ENCODE measurements at places on chromosomes 11 and 22. TPM values are rescaled to one million over a fixed set of nuclear protein-coding genes. Genes with fewer than 3 reads are reported as not detected.

DNA sequence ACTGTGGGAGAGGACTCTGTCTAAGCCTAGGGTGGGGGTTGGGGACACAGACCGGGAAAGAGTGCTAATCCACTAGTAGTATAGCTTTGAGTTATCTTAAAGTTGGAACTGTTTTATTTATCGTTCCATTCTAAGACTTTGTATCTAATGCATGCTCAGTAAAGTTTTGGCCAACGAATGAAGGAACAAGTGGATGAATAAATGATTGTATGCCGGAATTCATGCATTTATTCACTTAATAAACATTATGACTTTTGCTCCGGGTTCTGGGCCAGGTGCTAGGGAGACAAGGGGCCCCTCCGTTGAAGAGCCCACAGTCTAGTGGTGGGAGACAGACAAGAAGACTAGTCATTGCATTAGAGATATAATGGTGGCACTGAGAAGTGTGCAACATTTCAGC lies 645 bp downstream of the RNF121 start:
- no peaks in the 10 kb centered on the region for H3K36me3 ChIP-seq
- H3K27ac ChIP-seq, result peak overlapping the region; percentile 97
- peak overlapping the region; percentile 92 for H3K4me3 ChIP-seq
- H3K27me3 ChIP-seq, result no peaks in the 10 kb centered on the region

- peak; percentile 51 for DNase-seq
- no peak overlapping the region for H3K4me3 ChIP-seq
- H3K4me1 ChIP-seq, result no peaks in the 10 kb centered on the region
- peaks cover 20% of the 10 kb centered on the region for H3K27me3 ChIP-seq
Observed at GRCh38 chr11:61194169-61194671, 9.1 kb upstream of the PGA3 start.

DNA sequence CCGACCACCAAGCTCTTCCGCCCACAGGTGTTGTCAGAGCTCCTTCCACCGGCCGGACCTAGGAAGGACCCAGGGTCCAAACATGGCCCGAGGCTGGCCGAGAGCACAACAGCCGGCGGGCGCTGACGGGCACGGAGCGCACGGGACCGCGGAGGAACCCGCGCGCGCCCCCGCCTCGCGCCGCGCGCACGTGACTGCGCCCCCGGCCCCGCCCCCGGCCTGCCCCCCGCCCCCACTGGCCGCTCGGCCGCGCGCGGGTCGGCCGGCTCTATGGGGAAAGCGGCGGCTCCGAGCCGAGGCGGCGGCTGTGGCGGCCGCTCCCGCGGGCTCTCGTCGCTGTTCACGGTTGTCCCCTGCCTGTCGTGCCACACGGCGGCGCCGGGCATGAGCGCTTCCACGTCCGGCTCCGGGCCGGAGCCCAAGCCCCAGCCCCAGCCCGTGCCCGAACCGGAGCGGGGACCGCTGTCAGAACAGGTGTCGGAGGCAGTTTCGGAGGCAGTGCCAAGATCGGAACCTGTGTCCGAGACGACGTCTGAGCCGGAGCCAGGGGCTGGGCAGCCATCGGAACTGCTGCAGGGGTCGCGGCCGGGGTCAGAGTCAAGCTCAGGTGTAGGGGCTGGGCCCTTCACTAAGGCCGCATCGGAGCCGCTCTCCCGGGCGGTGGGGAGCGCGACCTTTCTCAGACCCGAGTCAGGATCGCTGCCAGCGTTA lies at the start of gene OSBP2:
Gene OSBP2, plus strand, starts transcription at position 235 of the 711 bp plus-strand sequence. Its CDS starts 36 bp downstream, at position 271.
- peak within 1 kb of the TSS; percentile 67 for H3K4me3 ChIP-seq
- H3K36me3 ChIP-seq, result no peaks in the 10 kb centered on the region
- peaks cover 13% of the 10 kb centered on the region for H3K4me1 ChIP-seq

- H3K4me1 ChIP-seq, result no peaks in the 10 kb centered on the region
- peaks cover 14% of the 10 kb centered on the region for H3K27me3 ChIP-seq
- no peak overlapping the region for H3K4me3 ChIP-seq
- no peak overlapping the region for H3K27ac ChIP-seq
- DNase-seq, result no peak
Observed at GRCh38 chr11:33443684-33444083, 186.5 kb downstream of the HIPK3 start.

The MSANTD2 gene
- total RNA-seq, result 20.4 TPM
